ENCODE measurements at places on chromosomes 7 and 10.

DNA sequence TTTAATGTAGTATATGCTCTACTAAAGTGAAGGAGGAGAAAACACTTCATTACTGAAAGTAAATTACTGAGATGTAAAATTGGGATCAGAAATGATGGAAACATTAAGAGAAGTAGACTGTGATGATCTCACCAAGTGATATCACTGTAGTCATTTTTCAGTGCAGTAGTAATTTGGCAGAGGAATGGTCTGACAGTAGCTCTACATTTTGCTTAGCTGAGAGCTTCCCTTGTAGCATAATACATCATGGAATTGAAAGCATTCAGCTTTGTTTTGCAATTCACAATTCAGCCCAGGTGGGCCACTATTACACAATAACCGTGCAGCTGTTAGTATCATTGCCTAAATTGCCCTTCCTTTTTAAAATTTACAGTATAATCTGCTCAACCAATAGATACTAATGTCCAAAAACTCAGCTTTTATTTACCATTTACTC lies 19.4 kb upstream of the CABCOCO1 start:
- DNase-seq: no peak

DNA sequence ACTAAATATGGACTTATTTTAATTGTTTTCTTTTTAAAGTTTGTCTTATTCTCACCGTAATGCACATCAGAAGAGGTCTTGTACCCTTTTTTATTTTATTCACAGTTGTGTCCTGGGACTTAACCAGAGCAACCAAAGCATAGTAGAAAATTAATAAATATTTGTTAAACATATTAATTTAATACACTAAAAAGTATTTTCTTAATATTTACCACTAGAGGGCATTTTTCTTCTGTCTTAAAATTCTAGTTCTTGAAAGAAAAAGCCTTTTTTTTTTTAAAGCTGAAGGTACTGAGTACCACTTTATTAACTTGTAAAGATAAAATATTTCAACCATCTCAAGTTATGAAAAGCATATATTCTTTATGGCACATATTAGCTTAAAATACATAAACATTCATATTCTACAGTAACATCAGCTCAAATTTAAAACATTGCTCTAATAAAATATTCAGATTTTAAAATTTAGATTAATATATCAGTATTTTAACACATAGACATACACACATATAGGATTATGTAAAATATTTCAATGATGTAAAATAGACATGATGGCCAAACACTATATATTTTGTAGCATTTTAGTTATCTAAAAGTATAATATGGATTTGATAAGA lies 260.4 kb downstream of the SEMA3A start:
- no peak for DNase-seq

DNA sequence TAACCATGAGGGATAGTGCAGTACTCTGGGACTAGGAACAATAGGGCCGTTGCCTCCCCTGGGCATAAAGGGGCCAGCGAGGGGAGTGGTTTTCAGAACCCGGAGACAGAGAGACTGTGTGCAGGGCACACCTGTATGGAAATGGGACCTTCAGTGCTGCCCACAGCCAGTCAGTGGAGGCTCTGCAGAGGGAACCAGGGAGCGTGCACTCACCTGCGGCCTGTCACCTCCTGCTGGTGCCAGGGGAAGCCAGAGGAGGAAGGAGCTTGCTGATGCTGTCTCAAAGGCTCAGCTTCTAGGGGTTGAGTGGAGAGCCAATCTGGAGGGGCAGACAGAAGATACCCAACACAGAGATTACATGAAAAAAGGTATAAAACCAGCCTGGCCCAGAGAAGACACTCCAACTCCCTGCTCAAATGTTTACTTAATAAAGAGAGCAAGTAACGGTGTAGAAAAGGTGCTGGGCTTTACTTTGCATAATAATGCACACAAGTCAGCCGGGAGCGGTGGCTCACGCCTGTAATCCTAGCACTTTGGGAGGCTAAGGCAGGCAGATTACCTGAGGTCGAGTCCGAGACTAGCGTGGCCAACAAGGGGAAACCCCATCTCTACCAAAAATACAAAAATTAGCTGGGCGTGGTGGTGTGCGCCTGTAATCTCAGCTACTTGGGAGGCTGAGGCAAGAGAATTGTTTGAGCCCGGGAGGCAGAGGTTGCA lies 35.5 kb upstream of the WAPL start:
- DNase-seq: no peak

- no peak for DNase-seq
Observed at GRCh38 chr7:54546986-54547314, 4.8 kb downstream of the VSTM2A start.

- DNase-seq: no peak
Observed at GRCh38 chr10:101941871-101942270, 98.3 kb upstream of the KCNIP2 start.

GRCh38 chr10:43214071-43214955 lies 52.6 kb downstream of the RASGEF1A start:
- DNase-seq: no peak

- DNase-seq: no peak
Observed at GRCh38 chr7:121172484-121172883, 156.3 kb upstream of the WNT16 start.

DNA sequence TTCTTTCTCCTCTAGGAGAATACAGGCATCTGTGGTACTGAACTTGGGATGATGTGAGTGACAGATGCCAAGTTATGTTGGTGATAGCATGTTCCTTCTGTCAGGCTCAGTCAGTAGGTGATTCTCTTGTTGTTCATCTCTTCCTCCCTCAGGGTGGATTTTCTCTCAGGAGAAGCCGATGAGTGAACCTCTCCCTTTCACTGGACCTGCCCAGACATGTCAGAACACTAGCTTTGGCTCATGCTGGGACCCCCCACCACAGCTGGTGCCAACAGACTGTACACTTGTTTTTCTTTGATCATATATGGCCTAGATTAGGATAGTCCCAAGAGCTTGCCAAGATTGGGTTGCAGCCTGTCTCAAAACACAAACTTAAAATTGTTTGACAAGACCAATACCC lies 129.4 kb downstream of the BMPER start:
- DNase-seq: no peak

GRCh38 chr7:75658369-75658768 lies 80.4 kb downstream of the HIP1 start:
- no peak for DNase-seq
